ENCODE measurements at places on chromosomes 7 and 10.

DNA sequence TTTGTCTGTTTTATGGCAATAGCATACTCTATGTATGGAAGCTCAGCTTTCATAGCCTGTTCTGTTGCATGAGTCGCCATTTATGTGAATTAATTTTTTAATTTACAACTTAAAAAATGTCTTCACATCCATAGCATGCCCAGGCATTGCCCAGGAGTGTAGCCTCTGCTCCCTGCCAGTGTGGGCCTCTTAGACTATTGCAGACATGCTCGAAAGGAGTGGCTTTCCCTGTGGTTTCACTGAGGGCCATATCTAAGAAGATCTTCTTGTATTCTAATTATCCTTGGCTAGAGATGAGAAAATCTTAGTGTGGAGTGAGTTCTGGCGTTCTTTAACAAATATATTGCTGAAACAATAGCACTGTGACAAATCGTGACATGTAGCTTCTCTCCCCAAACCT, 35.3 kb downstream of the PCBD1 start:
- DNase-seq = no peak

- no peak for DNase-seq
Measured at GRCh38 chr7:112207765-112208164, 1.3 kb downstream of the ZNF277 start.

GRCh38 chr10:99537086-99537988, 4.6 kb downstream of the NKX2-3 start:
- no peak for DNase-seq

GRCh38 chr10:50561816-50562215, 61.9 kb downstream of the SGMS1 start:
- no peak for DNase-seq

All from stimulated activated CD4-positive, alpha-beta T cell treated with anti-CD3 and anti-CD28 coated beads, Interleukin-1b, Interleukin-23, amount 100 ng/mL, for 1 hour (primary cell).